ENCODE measurements at places on chromosomes 7 and 10. TPM values are rescaled to one million over a fixed set of nuclear protein-coding genes. Genes with fewer than 3 reads are reported as not detected.
A peak's percentile ranks its signal among the peaks of the same experiment; 100 is the strongest.

Gene DNMBP
- 22.6 TPM for total RNA-seq

Gene ITIH5
- not detected for total RNA-seq

Gene IFRD1
- 101 TPM for total RNA-seq

Gene PIP
- not detected for total RNA-seq

Gene SPDYE1
- 0.10 TPM for total RNA-seq

Gene CEP41
- 5.9 TPM for total RNA-seq

Gene PSMC2
- total RNA-seq = 51.1 TPM

Gene EGFR
- not detected for total RNA-seq

Gene SPDYE16
- total RNA-seq = 0.53 TPM

Gene LIPM
- total RNA-seq = not detected

Gene GSTO2
- 0.89 TPM for total RNA-seq

Gene ZNF467
- 0.32 TPM for total RNA-seq

Gene UNC5B
- total RNA-seq = not detected

Gene TRIM50
- total RNA-seq = not detected

Gene POLR1F
- total RNA-seq = 14.0 TPM

Gene LRGUK
- total RNA-seq = 0.87 TPM

Gene CRHR2
- not detected for total RNA-seq

Gene MKI67
- total RNA-seq = 0.58 TPM

Gene TFEC
- total RNA-seq = 33.1 TPM

Gene COL17A1
- not detected for total RNA-seq

Gene FFAR4
- total RNA-seq = not detected

Gene KNDC1
- not detected for total RNA-seq

Gene NUTM2A
- total RNA-seq = 0.96 TPM

Gene UPK3BL2
- 79.9 TPM for total RNA-seq

Gene SPDYE9
- not detected for total RNA-seq

Gene C7orf33
- not detected for total RNA-seq

Gene RNF133
- not detected for total RNA-seq

DNA sequence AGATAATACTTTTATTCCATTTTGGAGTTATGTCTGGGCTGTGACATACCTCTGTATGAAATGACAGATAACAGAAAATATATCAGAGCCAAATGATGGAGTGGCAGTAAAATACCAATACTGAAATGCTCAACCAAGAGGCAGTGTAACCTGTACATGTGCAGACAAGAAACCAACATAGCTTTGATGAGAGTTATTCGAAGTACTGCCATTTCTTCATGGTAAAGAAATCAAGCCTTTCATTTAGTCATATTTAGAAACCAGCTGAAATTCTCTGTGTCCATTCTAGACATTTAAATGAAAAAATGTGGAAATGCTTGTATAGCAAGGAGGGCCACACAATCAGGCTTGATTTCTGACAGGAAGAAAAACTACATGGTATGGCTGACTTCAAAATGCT lies 127.1 kb upstream of the PTPRZ1 start:
- H3K4me3 ChIP-seq = no peak overlapping the region
- no peak for DNase-seq
- no peaks in the 10 kb centered on the region for H3K4me1 ChIP-seq

DNA sequence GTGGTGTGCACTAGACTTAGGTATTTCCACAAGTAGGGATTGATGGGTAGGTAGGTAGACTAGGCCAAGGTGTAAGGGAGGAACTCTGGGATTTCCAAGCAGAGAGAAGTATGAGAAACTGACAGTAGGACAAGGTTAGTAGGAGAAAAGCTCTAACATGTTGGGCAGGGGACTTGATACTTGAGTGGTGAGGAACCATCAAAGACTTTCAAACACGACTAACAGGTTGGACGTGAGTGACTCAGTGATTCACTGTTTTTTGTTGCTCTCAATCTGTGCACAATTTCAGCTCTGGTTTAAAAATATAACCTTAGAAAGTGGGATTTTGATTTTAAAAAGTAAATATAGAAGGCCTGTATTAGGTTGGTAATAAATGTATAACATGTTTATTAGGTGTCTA lies 44.4 kb downstream of the KLHDC10 start:
- H3K27ac ChIP-seq = no peak overlapping the region
- no peak for DNase-seq
- H3K4me1 ChIP-seq = peaks cover 17% of the 10 kb centered on the region
- H3K27me3 ChIP-seq = no peaks in the 10 kb centered on the region

DNA sequence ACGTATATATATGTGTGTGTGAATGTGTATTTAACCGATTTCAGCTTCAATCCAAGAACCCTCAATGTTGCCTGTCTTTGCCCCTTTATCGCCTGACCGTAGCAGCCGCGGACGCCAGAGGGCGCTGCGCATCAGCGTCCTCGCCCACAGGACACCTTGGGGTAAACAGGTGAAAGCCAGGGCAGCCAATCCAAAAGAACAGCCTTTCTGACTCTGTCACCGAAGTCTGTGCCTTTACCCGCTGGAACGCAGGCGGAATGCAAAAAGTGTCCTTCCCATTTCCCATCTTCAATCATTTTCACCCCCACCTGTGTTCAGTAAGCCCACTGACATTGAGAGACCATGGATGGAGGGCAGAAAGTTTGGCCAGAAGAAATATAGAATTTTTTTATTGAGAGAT lies 3.6 kb downstream of the NXPH1 start:
- H3K4me3 ChIP-seq = no peak overlapping the region
- no peaks in the 10 kb centered on the region for H3K27me3 ChIP-seq
- DNase-seq = peak; percentile 35
- peaks cover 32% of the 10 kb centered on the region for H3K4me1 ChIP-seq
- H3K27ac ChIP-seq = no peak overlapping the region
- H3K36me3 ChIP-seq = no peaks in the 10 kb centered on the region

DNA sequence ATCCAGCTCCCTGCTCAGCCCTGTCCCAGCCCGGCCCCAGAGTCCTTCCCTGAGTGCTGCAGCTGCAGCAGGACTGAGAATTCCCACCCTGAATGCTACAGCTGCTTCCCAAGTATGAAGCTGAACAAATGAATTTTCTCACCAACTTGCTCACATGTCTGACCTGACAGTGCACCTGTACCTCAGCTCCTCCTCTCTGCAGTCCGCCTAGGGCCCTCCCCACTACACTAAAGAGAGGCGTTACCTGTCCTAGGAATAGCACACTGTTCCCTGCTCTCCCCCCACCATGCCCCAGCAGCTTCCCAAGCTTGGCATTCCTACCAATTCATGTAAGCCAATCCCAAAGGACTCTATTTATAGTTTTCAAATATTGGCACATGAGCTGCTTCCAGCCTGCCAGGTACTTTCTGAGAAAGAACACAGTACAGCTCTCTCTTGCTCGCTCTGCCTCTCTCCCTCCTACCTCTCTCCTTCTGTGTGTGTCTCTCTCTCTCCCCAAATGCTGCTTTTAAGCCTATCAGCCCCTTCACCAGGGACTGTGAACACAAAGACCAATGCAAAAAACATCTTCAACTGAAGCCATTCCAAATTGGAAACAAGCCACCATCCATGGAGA lies 400.1 kb downstream of the TNS3 start:
- H3K36me3 ChIP-seq = no peaks in the 10 kb centered on the region
- H3K27ac ChIP-seq = no peak overlapping the region
- no peak for DNase-seq
- H3K4me1 ChIP-seq = peaks cover 24% of the 10 kb centered on the region
- H3K4me3 ChIP-seq = no peak overlapping the region

- DNase-seq = no peak
- H3K4me1 ChIP-seq = peaks cover 12% of the 10 kb centered on the region
- no peak overlapping the region for H3K4me3 ChIP-seq
- H3K27ac ChIP-seq = no peak overlapping the region
- H3K36me3 ChIP-seq = no peaks in the 10 kb centered on the region
Observed at GRCh38 chr7:157281221-157281998, 55.4 kb upstream of the DNAJB6 start.

DNA sequence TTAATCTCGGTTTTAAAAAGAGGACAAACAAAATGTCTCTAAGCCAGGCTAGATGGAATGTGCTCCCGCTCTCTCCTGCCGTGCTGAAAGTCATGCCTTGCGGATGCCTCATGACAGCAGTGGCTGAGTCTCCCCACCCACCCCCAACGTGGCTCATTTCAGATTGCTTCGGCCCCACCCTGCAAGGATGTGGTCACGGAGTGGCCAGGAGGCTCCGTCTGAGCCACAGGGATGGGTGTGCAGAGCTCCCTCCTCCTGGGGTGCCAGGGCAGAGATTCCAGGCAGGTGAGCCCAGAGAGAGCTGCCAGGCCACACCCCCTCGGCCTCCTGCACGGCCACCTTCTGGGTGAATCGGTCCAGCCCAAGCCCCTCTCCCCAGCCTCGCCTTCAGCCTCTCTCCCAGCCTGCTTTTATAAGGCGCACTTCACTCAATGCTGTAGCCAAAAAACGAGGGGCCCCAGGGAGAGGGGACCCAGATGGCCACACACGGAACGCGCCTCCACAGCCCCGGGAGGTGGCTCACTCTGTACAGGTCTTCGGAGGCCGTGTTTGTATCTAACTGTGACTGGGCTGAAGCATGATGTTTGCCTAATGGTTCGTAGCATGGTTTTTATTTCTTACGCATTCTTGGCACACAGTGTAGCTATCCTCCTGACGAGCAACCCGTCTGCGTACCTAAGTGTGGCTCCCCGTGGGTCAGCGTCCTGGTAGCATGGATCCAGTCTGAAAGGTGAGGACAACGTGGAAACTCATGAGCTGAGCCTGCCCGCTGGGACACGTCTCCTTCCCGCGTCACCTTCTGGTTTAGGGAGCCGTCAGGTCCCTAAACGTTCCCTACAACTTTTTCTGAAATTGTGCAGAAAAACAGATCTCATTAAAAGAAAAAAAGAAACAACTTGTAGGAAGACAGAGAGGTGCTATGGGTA lies 413.8 kb upstream of the FOXK1 start:
- no peaks in the 10 kb centered on the region for H3K36me3 ChIP-seq
- no peaks in the 10 kb centered on the region for H3K4me1 ChIP-seq
- no peaks in the 10 kb centered on the region for H3K27me3 ChIP-seq
- H3K4me3 ChIP-seq = no peak overlapping the region
- no peak for DNase-seq

GRCh38 chr7:95590387-95591248 lies 5.7 kb downstream of the PDK4 start:
- no peaks in the 10 kb centered on the region for H3K36me3 ChIP-seq
- H3K4me1 ChIP-seq = peaks cover 4% of the 10 kb centered on the region
- H3K4me3 ChIP-seq = no peak overlapping the region

DNA sequence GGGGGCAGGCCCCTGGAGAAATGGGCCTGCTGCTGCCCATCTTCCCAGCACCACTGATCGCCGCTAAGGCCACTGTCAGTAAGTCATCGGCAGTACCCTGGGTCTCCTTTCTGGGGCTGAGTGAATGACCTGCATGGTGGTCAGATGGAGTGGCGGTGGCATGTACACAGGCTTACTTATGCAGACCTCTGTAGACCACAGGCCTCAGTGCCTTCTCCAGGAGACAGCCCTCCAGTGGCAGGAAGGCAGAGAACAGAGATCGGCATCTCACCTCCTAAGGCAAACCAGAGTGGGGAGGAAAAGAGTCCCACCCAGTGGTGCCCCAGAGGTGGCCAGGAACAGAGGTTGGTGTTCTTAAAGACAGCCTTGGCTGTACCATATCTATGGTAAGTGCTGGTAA lies 22.8 kb upstream of the LRRC4 start:
- H3K36me3 ChIP-seq = no peaks in the 10 kb centered on the region
- no peak overlapping the region for H3K27ac ChIP-seq
- H3K4me1 ChIP-seq = peaks cover 10% of the 10 kb centered on the region
- DNase-seq = no peak
- H3K27me3 ChIP-seq = no peaks in the 10 kb centered on the region

- no peaks in the 10 kb centered on the region for H3K4me1 ChIP-seq
- H3K27me3 ChIP-seq = no peaks in the 10 kb centered on the region
- no peak overlapping the region for H3K4me3 ChIP-seq
- DNase-seq = no peak
- H3K36me3 ChIP-seq = no peaks in the 10 kb centered on the region
- no peak overlapping the region for H3K27ac ChIP-seq
Observed at GRCh38 chr10:4704034-4704545, 121.9 kb upstream of the AKR1E2 start.

GRCh38 chr7:2640482-2640830 lies 8.7 kb downstream of the TTYH3 start:
- H3K27me3 ChIP-seq = no peaks in the 10 kb centered on the region
- no peaks in the 10 kb centered on the region for H3K36me3 ChIP-seq

- no peak for DNase-seq
- H3K4me3 ChIP-seq = peak overlapping the region; percentile 95
- no peaks in the 10 kb centered on the region for H3K27me3 ChIP-seq
- H3K4me1 ChIP-seq = peaks cover 35% of the 10 kb centered on the region
Observed at GRCh38 chr10:68333440-68334431, 1.0 kb upstream of the PBLD start.

DNA sequence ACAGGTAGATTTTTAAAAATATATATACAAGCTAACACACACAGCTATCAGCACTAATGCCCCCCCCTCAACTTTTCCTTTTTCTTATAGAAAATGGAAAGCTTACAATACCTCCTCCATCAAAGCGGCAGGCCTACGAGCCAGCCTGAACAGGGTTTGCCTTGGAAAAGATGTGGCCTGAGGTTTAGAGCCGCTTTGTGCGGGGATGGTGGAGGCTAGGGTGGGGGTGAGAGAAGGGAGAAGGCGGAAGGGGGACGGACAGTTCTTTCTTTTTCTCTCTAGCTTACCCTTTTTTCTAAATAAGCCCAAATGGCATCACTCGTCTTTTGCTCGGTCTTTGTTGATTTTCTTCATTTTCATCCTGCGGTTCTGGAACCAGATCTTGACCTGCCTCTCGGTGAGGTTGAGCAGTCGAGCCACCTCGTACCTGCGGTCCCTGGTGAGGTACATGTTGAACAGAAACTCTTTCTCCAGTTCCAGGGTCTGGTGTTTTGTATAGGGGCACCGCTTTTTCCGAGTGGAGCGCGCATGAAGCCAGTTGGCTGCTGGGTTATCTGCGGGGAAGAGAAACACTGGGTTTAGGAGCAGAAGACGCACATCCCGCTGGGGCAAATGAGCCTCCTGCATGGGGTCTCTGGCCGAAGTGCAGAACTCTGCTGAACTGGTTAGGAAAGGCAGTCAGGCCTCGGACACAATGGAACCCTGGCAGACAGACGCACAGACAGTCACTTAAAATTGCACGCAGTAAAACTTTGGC lies 1.9 kb downstream of the HOXA9 start:
- no peak overlapping the region for H3K4me3 ChIP-seq
- peaks cover 62% of the 10 kb centered on the region for H3K27me3 ChIP-seq
- DNase-seq = peak; percentile 46
- H3K27ac ChIP-seq = no peak overlapping the region
- peaks cover 47% of the 10 kb centered on the region for H3K4me1 ChIP-seq

DNA sequence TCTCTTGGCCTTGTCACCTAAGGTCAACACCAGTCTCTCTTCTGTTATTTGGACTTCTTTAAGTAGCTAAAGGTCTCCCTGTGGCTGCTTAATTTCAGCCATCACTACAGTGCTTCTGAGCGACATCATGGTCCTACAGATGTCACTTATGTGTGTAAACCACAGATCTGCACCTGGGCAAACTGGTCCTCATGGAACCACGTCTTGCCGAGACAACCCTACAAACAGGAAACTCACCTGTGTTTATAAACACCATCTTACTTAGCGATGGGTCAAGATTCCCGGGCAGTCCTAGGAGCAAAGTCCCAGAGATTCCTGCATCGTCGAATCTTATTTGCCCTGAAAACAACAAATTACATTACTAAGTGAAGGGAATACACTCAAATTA lies 27.8 kb downstream of the KLF6 start:
- H3K4me1 ChIP-seq = peaks cover 48% of the 10 kb centered on the region
- peak; percentile 26 for DNase-seq
- no peak overlapping the region for H3K27ac ChIP-seq
- no peaks in the 10 kb centered on the region for H3K36me3 ChIP-seq
- no peak overlapping the region for H3K4me3 ChIP-seq

Measured in B cell (primary cell).